ENCODE measurements at places on chromosomes 6 and 20.

- DNase-seq: no peak
Measured at GRCh38 chr6:135075018-135075417, 20.4 kb upstream of the HBS1L start.

- no peak for DNase-seq
Measured at GRCh38 chr20:37439223-37439933, 81.7 kb upstream of the NNAT start.

GRCh38 chr6:139296927-139297326, 5.1 kb upstream of the TXLNB start:
- DNase-seq: no peak

DNA sequence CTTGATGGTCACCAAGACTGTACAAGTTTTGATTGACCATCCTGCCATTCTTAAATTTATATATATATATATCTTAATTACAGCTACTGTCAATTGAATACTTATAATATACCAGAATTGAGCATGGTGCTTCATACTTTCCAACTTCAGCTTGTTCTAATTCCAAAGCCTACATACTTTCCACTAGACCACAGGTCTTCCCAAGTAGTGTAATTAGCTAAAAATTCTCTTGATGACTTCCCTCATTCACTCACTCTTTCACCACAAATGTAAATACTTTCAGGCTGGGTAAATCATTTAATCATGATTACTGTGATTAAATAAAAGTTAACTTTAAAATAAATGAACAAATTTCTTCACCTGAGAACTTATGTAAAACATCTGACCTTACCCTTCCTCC, 3.4 kb downstream of the ASF1A start:
- DNase-seq: no peak

DNA sequence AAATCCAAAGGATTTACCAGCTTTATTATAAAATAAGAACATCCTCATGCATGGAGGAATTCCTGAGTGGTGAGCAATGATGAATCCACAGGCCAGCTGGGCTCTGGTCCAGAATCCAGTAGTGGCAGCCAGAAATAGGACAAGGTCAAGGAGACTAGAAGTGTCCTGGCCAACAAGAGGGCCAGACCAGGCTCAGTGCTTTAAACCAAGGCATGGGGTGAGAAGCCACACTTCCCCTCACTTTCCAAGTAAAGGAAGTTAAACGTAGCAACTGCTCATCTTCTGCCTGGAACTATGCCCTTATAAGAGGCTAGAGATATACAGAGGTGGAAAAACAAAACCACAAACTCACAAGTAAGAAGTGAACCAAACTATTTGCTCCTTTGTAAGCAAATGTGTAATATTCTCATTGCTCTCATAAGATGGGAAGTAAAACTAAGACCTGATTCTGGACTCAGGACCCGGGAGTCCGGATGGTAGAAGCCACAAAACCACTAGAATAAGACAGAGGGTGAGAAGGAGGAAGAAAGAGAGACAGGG, 253.2 kb downstream of the UST start:
- DNase-seq: no peak

DNA sequence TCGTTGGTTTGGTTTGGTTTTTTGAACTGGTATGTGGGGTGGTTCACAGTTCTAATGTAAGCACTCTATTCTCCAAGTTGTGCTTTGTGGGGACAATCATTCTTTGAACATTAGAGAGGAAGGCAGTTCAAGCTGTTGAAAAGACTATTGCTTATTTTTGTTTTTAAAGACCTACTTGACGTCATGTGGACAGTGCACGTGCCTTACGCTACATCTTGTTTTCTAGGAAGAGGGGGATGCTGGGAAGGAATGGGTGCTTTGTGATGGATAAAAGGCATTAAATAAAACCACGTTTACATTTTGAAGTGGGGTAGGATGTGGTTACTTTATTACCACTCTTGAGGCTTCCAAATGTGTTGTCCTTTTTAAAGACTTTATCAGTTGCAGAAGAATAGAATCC, 168.0 kb downstream of the ZMYND8 start:
- no peak for DNase-seq

DNA sequence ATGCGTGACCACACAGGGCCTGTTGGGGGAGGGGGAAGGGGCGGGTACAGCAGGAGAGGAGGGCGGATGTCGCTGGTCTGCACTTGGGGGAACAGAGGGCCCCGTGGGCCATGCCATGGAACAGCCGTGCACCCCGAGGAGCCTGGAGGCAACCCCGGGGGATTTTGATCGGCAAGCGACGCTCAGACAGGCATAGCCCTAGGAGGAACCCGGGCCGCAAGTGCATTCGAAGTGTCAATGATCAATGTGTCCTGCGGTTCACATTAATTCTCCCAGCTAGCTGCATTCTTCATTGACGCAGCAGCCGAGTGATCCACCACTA, 772.8 kb upstream of the DEFB115 start:
- DNase-seq: no peak

DNA sequence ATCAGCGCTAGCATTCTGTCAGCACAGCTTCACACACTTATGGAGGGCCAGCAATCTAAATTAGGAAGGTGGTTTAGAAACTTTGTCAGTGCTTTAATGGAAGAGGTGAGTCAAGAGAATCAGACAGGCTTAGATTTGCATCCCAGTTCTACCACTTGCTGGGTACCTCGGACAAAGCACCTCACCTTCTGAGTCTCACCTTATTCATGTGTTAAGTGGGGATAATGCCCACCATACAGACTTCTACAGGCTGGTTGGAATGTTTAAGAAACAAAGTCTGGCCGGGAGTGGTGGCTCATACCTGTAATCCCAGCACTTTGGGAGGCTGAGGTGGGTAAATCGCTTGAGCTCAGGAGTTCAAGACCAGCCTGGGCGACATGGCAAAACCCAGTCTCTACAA, 12.2 kb upstream of the STK35 start:
- no peak for DNase-seq

DNA sequence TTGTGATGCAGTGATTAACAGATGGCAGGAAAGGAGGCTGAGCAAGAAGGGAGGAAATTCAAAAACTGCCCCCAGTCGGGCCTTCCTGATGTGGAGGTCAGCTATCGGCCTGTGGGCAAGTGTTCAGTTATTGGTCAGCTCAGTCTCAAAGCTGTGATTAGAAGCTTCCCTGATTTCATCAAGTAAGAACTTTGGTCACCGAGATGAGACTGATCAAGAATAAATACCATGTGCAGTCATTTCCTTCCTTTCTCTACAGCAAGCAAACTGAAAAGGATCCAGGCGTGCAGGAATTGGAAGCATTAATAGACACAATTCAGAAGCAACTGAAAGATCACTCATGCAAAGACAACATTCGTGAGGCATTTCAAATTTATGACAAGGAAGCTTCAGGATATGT, 69.7 kb downstream of the EFHC1 start:
- no peak for DNase-seq

DNA sequence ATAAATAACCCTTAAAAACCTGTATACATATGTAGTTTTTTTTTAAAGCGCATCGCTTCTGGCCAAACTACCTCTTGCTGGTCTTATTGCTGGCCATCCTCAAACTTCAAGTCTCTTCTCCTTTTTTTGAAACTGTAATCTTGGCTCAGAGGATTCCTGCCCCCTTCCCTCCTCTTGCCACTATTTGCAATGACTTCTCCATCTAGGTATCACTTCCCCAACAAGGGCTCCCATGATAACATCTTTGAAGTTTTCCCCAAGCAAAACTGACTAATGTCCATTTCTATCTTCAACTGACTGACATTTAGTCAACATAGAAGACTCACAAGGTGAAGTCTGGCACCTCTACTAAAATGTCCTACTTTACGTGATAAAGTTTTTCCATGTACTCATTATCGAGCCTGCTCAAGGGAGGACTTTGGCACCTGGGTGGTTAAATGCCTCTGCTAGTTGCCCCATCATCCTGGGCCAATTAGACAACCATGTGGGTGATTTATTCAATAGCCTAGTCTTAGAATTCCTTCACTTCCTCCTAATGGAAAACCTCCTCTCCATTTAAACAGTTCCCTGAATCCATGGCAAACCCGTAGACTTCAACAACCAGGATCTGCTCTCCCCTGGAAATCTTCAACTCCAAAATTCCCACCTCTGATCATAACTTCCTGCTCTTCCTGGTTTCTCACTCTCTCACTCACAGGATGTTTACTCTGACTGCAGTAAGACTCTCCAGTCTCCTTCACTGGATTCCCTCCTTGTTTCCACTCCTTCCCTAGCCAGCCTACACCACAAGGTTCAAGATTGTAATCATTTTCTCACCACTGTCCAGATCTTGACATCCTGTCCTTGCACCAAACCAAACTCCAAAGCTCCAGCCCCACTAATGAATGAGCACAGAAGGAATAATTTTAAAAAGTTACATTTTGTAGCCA, 9.4 kb upstream of the PLAGL1 start:
- DNase-seq: no peak

DNA sequence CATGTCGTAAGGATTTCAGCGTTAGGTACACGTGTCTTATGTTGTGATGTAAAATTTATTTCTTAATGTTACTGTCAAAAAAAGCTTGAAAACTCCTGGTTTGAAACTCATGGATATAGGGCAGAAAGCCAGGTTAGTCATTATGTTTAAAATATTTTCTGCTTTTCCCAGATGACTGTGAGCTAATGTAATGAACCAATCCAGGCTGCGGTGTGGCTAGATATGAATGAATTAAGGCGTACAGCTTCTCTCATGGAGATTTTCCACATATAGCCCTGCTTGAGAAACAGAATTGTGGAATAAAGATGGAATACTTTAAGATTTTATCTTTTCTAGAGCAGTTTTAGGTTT, 80.3 kb upstream of the STMND1 start:
- no peak for DNase-seq

- no peak for DNase-seq
Measured at GRCh38 chr6:149544646-149545257, 1.1 kb downstream of the PPIL4 start.

DNA sequence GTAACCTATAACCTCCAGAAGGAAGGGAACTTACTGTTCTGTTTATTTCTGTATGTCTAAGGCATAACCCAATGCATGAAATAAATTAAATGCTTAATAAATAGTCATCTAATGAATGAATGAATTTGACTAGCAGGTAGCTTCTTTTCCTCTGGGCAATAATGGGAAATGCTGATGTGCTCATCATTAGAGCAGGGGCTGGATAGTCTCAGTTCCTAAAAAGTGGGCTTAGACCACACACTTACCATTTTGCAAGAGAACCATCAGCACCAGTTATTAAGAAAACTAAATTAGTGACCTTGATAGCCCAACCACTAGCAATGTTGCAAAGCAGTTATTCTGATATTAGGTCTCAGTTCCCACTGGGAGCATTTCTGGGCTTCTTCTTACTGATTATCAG, 449.7 kb downstream of the CDC5L start:
- DNase-seq: no peak

- DNase-seq: no peak
Measured at GRCh38 chr6:116327803-116328527, 42.8 kb upstream of the DSE start.

All from NCI-H1436 treated with DMSO at 0.1 percent for 48 hours (cell line).